ENCODE measurements at places on chromosomes 13 and 19.

- DNase-seq: no peak
Measured at GRCh38 chr13:41842036-41842620, 118.8 kb downstream of the VWA8 start.

DNA sequence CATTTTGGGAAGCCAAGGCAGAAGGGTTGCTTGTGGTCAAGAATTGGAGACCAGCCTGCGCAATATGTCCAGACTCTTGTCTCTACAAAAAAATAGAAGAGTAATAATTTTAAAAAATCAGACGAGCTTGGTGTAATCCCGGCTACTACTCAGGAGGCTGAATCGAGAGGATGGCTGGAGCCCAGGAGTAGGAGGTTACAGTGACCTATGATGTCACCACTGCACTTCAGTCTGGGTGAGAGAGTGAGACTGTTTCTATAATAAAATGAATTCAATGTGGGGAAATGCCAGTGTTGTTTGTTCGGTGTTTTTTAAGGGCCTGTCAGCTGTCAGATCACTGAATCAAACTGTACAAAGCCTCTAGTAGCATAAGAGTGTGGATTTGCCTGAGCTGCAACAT, 1.2 kb upstream of the FBXL3 start:
- DNase-seq: peak; percentile 30

GRCh38 chr13:46526740-46527139, 26.2 kb upstream of the LRCH1 start:
- DNase-seq: no peak

DNA sequence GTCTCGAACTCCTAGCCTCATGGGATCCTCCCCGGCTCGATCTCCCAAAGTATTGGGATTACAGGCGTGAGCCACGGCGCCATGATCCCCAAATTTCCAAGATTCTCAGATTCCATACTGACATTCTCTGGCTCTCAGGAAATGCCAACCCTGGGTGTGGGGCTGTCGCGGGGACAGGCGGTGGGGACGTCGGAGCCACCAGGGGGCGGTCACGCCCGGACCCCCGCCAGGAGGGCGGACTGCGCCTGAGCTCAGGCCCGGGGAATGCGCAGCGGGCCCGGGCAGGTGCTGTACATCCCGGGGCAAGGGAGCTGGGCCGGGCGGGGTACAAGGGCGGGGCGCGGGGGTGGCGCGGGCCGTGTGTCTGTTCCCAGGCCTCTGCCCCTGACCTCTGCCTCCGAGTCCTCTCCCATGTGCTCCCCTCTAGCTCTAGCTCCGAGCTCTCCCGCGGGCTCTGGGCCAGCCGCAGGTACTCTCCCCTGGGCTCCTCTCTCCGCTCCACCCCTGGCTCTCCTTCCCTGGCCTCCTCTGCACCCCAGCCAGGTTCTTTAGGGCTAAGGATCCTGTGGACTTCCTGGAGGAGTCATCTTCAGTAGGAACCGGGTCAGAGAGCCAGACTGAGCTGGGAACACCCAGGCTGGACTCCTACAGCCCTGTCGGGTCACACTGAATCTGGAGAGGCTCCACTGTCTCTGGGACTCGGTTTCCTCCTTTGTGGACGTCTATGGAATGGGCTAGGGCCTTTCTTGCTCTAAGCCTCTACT, 2.4 kb downstream of the PPP1R13L start:
- no peak for DNase-seq
